ENCODE measurements at places on chromosomes 11 and 22.

DNA sequence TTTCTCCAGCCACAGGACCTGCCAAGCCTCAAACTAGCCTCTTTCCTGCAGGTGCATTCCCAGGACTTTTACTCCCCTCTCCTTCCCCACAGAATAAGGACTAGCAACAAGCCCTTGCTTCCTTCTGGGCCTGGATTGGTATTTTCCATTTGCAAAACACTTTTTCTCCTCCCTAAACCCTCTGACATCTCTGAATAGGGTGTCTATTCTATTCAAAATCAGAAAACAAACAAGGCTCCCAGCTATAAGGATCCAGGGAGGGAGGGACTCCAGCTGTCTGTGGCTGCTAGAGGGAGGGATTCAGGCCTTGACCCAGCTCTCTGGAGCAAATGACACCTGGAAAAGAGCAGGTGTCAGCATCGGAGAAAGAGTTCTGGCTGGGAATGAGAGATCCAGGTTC is 168.5 kb upstream of the BDNF start:
- H3K4me1 ChIP-seq, result peaks cover 22% of the 10 kb centered on the region
- DNase-seq, result no peak
- H3K27ac ChIP-seq, result no peak overlapping the region
- no peak overlapping the region for H3K4me3 ChIP-seq
- no peaks in the 10 kb centered on the region for H3K27me3 ChIP-seq

DNA sequence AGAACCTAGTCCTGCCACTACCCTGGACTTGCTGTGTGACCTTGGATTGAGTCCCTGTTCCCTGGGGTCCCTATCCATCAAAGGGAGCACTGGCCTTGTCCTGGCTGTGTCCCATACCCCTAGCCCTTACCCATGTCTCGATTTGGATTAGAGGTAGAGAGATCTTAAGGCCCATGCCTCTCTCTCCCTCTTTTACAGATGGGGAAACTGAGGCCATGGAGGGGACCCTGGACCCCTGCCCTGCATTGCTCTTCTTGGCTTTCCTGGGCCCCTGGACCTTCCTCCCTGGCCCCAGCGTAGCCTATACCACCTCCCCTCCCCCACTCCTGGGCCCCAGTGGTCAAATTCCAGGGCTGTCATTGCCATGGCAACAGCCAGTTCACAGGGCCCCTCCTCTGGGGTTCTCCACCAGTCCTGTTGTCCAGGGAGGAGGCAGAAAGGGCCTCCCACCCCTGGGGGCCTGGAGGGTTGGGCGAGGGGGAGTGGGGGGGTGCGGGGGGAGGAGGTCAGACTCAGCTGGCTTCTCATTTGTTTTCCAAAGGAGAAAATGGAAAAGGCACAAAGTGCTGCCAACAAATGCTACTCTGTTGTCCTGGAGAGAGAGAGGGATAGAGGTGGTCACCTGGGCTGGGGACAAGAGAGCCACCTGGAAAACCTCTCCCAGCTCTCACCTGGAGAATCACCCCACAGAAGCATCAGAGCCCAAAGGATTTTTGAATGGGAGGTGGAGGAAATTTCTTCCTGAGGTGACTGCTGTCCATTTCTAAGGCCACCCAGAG is 23.3 kb downstream of the ARHGEF17 start:
- H3K27me3 ChIP-seq, result no peaks in the 10 kb centered on the region
- no peak for DNase-seq
- peak overlapping the region; percentile 7 for H3K27ac ChIP-seq
- H3K4me1 ChIP-seq, result no peaks in the 10 kb centered on the region
- no peak overlapping the region for H3K4me3 ChIP-seq

DNA sequence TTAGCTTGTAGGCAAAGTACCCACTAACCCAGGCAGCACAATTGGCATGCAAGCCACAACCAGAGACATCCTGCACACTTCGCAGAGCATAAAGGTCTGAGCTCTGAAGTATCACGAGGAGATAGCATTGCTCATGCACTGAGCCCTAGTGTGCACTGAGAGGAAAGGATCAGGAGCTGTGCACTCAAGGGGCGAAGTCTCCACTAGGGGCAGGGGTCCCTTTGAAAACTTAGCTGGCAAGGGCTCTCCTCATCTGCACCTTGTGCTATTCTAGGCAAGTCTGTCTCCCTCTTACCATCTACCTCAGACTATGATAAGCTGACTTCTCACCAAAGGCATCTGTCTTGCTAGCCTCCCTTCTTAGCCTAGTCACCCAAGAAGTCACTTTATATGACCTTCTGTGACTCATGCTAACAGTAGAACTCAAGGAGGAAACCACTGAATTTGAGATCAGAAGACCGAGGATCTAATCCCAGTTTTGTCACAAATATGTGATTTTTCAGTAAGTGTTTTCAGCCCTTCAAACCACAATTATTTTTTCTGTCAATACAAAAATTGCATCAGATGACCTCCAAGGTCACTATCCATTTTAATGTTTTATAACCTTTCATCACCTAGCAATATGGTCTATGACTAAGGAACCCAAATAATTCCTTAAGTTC is 1078.0 kb downstream of the NTM start:
- H3K27me3 ChIP-seq, result no peaks in the 10 kb centered on the region
- H3K4me1 ChIP-seq, result no peaks in the 10 kb centered on the region
- DNase-seq, result no peak
- no peak overlapping the region for H3K4me3 ChIP-seq

DNA sequence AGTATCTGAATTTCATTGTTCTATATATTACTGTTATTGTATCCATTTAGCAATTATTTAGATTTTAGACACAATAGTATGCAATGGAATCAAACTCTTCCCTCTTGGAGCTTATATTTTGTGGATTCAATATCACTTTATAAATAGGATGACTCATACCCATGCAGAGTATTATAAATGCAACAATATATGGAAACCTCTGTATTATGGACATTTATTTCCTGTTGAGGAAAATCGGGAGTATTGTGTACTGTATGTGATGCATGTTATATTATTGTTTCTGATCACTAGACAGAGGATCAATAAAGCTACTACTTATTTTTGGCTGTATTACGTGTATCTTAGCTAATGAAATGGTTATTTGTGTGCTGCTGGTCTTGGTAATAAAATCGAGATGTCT is 770 bp downstream of the METTL15 start:
- peak overlapping the region; percentile 76 for H3K27ac ChIP-seq
- no peak for DNase-seq
- H3K27me3 ChIP-seq, result no peaks in the 10 kb centered on the region
- H3K4me1 ChIP-seq, result peaks cover 26% of the 10 kb centered on the region
- no peak overlapping the region for H3K4me3 ChIP-seq
- H3K36me3 ChIP-seq, result no peaks in the 10 kb centered on the region

DNA sequence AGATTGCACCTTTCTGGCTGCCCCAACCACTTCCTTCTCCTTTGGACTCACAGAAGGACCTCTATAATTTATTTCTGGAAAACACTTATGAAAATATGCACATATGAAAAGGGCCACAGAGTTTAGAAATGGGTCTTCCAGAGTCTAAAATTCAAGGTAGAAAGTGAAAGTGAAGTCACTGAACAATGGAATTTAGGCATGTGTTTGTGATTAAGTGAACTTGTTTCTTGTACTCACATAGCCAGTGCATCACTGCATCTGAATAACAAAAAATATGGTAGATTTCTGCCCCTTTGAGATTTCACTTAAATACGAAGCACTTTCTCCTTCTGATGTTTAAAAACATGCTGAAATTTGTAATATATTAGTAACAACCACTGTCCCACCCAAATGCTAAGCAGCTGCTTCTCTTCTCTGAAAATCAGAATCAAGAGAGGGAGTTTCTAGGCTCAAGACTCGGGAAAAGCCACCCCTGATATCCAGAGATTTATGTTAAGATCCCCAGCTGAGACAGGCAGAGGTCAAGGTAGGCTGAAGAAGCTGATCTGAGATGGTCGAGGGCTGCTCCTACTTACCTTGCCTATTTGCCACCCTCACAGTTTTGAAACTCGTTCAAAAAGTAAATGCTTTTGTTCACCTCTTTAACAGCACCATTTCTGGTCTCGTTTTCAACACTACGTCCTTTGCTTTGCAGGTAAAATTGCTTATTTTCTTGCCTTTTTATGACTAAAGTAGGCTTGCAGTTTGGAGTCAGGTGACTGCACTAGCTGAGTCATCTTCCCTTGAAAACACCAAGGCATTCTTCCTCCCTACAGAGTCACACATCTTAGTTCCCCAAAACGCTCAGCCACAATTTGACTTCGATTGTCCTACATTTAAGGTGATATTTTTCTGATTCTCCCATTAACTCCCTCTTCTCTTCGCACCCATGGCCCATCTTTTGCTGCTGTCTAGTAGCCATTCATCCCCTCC is at the start of gene XKR3:
XKR3 (minus strand) TSS at position 696 of the 972 bp plus-strand sequence. CDS start 17,338 bp downstream, outside the sequence.
- H3K27ac ChIP-seq, result no peak within 1 kb of the TSS
- no peaks in the 10 kb centered on the region for H3K27me3 ChIP-seq
- no peaks in the 10 kb centered on the region for H3K4me1 ChIP-seq
- DNase-seq, result no peak
- H3K4me3 ChIP-seq, result peak within 1 kb of the TSS; percentile 10

GRCh38 chr11:92890846-92891245 is 78.6 kb upstream of the MTNR1B start:
- no peak for DNase-seq
- no peak overlapping the region for H3K4me3 ChIP-seq
- H3K27ac ChIP-seq, result no peak overlapping the region
- H3K4me1 ChIP-seq, result no peaks in the 10 kb centered on the region
- no peaks in the 10 kb centered on the region for H3K27me3 ChIP-seq

GRCh38 chr11:92302770-92303169 is 78.2 kb downstream of the FAT3 start:
- H3K36me3 ChIP-seq, result no peaks in the 10 kb centered on the region
- H3K4me1 ChIP-seq, result no peaks in the 10 kb centered on the region
- no peak for DNase-seq
- no peak overlapping the region for H3K27ac ChIP-seq
- H3K4me3 ChIP-seq, result no peak overlapping the region

DNA sequence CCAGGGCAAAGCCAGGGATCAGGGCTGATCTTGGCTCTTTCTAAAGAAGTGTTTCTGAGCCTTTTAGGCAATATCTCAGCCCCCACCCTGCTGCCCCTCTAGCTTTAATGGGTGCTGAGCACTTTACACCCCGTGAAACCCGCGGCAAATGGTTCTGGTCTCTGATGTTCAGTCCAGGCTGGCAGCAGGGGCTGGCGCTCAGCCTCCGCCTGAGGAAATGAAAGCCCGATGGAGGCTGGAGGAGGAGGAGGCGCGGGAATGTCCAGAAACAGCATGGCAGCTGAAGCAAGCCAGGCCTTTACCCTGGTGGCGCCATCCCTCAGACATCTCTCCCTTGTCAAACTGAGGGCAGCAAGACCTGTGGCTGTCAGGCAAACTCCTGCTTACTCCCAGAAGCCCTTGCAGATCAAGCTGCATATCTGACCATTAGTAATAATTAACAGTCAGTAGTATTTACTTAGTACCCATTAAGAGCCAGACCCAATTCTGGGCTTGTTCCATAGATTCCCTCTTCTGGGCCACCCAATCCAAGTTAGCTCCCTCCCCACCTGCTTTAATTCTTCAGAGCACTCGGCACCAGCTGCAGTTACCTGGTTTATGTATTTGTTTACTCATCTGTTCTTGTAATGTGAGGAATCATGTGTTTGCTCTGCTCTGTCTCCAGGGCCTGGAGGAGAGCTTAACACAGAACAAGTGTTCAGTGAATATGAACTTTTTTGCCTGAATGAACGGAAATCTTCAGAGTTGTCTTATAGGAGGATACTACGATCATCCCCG is 15.0 kb upstream of the ALX4 start:
- no peaks in the 10 kb centered on the region for H3K27me3 ChIP-seq
- H3K27ac ChIP-seq, result no peak overlapping the region
- H3K4me3 ChIP-seq, result no peak overlapping the region
- no peak for DNase-seq
- peaks cover 8% of the 10 kb centered on the region for H3K4me1 ChIP-seq

Measured in pancreas (tissue), 10 donors.